ENCODE measurements at places on chromosomes 5 and 9.
A peak's percentile ranks its signal among the peaks of the same experiment; 100 is the strongest.

DNA sequence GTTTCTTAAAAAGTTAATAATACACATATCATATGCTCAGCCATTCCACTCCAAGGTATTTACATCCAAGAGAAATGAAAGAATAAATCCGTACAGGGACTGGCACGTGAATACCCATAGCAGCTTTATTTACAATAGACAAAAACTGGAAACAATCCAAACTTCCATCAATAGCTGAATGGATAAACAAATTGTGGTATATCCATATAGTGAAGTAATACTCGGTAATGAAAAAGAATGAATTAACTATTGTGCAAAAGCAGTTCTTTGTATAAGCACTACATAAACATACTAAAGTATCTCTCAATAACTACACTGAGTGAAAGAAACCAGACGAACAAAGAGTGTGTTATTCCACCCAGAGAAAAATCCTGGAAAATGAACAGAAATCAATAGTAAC lies 17.6 kb downstream of the COL23A1 start:
- DNase-seq, result no peak

GRCh38 chr5:122333564-122333963 lies 21.5 kb downstream of the SNCAIP start:
- DNase-seq, result no peak

GRCh38 chr9:12719431-12719830 lies 26.2 kb downstream of the TYRP1 start:
- no peak for DNase-seq

DNA sequence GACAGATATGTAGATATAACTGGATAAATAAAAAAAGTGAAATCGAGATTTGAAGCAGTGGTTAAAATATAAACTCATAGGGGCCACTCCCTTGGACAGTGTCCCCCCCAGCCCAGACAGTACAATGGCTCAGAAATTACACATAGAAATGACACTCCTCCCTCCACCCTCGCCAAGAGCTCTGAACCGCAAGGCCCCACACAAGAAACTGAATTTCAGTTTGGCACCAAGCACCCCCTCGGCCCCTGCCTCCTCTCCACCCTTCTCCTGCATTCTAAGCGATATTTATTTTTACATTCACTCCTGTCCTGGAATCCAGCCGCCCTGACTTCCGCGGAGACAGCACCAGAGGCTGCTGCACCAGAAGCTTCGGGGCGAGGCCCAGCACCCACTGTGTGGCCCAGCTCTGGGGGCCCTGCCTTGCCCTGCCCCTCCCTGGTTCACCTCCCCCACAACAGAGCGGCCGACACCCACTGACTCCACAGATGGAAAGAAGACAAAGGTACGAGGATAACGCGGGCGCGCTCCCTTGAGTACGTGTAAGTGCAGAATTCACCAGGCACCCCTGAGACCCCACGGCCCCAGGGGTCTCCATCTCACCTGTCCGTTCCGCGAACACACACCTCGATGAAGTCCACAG lies 11.0 kb downstream of the STC2 start:
- no peak for DNase-seq

- DNase-seq, result no peak
These were observed 33.2 kb upstream of the CSF1R start for GRCh38 chr5:150119421-150120061.

GRCh38 chr5:132250547-132250946 lies 6.9 kb upstream of the PDLIM4 start:
- no peak for DNase-seq

DNA sequence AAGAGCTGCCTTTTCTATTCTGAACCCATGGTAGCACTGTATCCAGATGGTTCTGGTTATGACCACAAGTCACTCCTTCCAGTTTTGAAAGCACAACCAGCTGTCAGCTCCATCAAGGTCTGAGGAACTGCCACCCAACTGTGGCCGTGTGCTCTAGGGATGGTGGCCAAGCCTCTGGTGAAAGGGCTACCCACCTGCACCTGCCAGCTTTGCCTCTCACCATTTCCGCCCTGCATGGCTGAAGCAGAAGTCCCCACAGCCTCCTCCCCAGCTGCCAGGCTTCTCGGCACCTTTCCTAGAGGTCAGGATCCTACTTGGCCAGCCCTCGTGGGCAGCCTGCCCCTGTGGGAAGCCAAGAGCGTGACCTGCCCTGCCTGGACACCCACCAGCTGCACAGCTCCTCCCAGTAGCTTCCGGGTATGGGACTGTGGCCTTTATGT lies 16.8 kb downstream of the SEMA5A start:
- no peak for DNase-seq

GRCh38 chr9:80156756-80157472 lies 585.1 kb downstream of the TLE4 start:
- peak; percentile 23 for DNase-seq

DNA sequence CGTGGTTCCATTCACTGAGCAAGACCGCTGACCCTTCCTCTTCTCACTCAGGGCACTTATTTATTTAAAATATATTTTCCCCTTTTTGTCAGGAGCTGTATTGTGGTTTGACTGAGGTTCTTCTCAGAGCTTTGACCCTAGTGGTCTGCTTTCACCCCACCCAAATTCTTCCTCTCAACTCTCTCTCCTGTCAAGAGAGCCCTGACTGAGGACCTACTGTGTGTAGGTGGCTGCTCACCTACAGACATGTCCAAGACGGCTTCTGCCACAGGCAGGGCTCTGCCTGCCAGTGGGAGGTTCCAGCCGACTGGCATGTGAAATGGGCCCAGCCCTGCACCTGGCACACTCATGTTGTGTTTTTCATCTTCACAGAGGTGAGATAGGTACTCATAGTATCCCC lies 5.2 kb downstream of the DCANP1 start:
- DNase-seq, result no peak

- peak; percentile 29 for DNase-seq
These were observed 523 bp downstream of the MAML1 start for GRCh38 chr5:179732918-179733771.

DNA sequence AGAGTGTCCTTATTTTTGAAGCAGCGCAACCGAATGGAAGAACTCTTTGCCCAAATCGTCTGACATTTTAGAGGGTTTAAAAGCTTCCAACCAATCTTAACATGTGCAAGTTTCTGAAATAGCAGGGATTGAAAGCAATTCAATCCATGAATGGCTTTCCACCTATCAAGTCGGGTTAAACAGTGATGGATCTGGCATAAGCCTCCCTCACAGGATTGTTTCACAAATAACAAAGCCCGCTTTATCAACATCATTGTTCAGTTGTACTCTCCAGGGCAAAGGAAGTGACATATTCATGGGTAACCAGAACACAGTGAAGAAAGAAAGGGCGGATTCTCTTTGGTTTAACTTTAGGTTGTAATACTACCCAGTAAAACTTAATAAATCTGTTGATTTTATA lies 497.3 kb downstream of the MTRR start:
- no peak for DNase-seq

- DNase-seq, result no peak
These were observed 161.5 kb upstream of the SLC28A3 start for GRCh38 chr9:84502066-84502465.

DNA sequence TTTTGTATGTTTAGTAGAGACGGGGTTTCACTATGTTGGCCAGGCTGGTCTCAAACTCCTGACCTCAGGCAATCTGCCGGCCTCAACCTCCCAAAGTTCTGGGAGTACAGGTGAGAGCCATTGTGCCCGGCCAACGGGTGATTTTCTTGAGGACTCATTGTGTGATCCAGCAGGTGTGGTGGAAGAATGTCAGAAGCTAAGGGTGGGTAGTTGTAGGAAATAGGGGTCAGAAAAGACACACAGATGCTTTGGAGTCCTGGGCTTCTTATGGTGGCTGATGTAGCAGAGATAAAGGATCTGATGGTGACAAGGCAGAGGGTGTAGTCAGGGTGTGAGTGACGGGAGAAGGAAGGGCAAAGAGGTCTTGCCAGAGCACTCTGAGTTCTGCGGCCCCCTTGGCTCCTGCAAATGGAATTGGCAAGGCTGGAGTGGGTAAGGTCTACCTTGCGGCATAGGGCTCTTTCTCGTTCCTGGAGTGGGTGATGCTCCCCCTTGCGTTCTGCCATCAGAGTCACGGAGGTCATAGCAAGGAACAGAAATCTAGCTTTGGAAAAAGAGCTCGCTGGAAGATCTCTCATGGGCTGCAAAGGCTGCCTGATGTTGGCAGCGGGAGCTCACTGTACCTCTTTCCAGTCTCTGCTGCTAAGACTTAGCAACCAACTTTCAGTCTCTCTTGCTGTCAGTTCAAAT lies 97.2 kb downstream of the SREK1 start:
- no peak for DNase-seq

DNA sequence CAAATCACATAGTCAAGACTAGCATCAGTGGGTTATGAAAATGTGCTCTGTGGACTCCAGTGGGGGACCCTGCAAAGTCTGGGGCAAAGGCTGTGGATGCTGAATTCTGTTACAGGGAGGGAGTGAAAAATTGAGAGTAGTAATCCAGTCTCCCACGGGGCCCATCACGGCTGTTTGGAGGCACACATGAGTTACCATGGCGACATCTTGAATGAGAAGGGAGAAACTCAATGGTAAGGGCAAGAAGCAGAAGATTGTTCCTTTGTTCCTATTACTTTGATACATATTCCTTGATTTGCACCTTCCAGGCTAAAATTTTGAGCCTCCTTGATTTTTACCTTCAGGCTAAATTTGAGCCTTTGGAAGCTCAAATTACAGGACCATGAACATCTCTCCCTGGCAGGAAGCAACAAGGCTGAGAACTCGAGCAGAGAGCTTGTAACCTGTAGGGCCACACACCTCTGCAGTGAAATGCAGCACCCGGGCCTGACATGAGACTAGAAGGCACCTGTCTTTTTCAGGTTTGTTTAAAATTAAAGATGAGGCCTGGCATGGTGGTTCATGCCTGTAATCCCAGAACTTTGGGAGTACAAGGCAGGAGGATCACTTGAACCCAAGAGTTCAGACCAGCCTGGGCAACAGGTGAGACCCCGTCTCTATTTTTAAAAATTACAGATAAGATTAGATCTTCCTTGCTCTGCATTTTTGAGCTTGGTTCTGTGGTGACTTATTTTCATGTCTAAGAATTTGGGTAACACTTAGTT lies 31.0 kb upstream of the ZFR start:
- peak; percentile 28 for DNase-seq

DNA sequence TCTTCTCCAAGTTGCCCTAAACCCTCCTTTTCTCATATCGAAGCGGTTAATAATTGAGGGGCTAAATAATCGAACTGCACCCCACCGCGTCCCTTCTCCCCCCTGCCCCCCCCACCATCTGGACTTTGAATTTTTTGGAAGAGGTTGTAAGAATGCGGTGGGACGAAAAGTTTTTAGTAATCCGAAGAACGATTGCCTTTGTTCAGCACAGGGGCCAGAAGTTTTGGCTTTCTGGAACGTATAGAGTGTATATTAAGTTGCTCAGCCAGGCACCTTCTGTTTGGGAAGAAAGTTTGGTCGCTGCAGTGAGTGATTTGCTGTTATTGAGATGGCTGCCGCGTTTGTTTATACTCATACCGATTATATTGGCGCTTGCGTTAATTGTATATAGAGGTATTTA lies 518 bp downstream of the ERBIN start:
- no peak for DNase-seq

DNA sequence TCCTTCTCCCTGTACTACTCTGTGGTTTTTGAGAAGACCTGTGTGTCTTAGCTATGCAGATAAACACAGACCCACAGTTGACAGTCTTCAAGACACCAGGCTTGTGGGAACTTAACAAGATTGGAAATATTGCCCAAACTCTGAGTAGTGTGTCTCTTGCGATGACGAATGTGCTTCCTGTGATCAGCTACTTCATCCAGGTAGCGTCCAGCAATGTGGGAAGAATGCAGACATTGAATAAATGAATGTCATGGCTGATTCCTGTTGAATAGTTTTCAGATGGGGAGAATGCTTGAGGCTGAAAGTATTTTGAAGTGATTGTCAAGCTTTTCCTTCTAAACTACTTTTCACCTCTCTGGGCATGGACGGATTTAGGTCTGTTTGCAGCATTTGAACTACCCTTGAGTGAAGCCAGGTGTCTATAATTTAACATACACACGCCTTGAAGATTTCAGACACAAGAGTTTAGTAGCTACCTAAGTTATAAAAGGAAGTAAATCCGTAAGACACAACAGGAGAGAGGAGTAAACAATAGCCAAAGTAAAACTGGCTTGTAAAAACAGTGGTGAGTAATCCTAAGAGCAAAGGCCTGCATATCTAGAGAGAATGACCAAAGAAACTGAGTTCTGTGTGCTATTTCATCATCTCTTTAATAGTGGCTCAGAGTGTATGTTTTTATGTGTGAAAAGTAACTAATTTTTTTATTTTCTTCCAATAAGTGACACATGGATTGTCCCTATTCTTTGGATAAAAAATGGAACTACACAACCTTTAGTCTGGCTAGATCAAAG lies 30.0 kb upstream of the ARL14EPL start:
- no peak for DNase-seq

DNA sequence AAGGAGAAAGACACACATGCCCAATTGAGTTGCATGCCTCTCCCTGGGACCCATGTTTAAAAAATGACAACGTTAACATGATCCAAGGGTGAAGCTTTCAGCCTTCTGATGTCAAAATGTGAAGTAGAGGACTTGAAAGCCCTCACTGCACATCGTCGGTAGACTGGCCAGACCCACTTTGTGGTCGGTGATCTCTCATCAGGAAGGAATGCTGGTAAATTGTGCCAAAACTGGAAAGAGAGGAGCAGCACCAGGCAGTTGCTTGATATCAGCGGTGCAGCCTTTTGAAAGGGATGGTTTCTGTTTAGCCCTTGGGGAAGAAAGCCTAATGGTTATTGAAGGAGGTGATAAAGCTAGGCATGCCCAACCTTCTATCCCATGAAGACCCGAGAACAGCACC lies 125.3 kb upstream of the MARCHF11 start:
- no peak for DNase-seq

DNA sequence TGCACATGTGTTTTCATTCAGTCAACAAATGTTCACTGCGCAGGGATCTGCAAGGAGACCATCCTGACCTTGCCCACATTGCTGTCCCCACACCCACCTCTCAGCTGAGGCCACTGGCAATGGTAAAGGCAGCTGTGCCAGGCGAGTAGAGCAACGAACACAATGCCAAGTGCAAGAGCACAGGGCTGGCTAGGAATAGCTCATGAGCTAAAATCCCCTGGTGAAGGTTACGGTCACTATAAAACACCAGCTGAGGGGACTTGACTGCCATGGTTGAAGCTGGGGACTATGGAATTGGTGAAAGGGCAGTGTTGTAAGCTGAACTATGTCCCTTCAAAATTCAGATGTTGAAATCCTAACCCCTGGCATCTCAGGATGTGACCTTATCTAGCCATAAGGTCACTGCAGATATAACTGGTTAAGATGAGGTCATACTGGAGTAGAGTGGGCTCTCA lies 96.1 kb downstream of the OTULIN start:
- no peak for DNase-seq

DNA sequence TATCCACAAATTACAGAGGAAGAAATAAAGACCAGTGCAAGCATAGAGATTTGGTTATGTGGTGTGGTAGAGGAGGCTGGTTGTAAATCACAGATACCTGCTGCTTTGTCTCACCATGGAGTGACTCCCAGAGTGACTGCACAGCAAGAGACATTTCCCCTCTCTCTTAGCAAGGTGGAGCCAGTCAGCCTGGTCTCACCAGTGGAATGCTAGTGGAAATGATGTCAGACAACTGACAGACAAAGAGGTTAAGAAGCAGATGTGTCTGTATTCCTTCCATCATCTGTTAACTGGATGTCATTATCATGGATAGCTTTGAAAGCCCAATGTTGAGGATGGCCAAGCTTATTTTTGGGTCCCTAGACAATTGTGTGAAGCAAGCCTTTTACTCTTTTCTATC lies 509.4 kb upstream of the SEMA6A start:
- no peak for DNase-seq

All from NCI-H1930 (cell line).